ENCODE measurements at places on chromosomes 7 and 10.
A peak's percentile ranks its signal among the peaks of the same experiment; 100 is the strongest.

DNA sequence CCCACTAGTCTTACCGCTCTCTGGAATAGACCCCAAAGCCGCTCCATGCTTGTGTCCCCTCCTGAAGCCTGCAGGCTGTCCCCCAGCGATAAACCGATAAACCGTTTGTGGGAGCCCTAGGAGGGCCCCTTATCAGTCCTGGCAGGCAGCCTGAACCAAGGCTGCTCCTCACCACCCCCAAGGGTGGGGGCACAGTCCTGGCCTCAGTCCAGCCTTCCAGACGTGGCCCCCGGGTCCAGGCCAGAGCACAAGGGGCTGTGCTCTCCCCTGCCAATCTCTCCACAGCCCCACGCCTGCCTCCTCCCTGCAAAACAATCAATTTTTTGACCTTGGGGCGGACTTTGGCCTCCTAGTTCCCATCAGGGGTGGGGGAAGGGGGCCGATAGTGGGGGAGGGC, at the start of gene TFR2:
Gene TFR2, minus strand, starts transcription at position 90 of the 397 bp plus-strand sequence. Its CDS starts 43 bp downstream, at position 47.
- DNase-seq: no peak

DNA sequence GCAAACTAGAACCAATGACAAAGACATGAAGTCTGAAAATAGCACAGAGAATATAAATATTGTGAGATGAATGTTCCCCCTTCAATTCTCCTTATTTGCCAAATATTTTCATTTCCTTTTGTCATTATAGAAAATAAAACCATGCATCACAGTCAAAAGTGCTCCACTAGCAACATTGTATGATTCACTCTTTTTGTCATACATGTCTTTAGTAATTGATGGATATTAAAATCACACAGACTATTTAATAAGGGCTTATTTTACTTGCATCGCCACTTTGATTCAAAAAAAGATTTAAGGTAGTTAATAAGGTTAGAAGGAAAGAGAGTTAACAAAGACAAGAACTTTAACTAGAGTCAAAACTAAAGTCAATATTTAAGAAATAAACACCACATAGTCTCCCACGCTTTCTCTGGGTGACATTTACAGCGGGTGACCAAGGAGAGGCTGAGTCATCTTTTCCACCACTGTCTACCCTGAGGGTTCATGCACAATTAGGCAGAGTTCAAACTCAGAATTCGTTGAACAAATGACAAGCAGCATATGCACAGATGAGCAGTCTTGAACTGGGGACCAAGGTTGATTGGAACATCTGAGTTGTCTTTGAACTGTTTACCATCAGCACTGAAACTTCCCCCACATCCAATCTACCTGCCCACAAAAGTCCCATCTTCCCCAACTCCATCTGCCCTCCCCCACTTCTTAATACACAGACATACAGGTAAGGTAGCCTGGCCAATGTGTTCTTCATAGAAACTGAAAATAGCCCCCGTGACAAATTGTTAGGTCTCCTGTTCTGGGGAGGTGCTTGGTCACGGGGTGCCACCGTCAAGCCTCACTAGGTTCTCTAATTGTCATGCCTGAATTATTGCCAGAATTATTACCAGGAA, 42.5 kb downstream of the C7orf25 start:
- DNase-seq: peak; percentile 14

- DNase-seq: no peak
Measured at GRCh38 chr7:15219758-15220157, 317.2 kb upstream of the DGKB start.

- no peak for DNase-seq
Measured at GRCh38 chr10:100996678-100997359, 2.8 kb upstream of the LZTS2 start.

GRCh38 chr10:121113385-121113696, 262.2 kb downstream of the WDR11 start:
- DNase-seq: no peak

DNA sequence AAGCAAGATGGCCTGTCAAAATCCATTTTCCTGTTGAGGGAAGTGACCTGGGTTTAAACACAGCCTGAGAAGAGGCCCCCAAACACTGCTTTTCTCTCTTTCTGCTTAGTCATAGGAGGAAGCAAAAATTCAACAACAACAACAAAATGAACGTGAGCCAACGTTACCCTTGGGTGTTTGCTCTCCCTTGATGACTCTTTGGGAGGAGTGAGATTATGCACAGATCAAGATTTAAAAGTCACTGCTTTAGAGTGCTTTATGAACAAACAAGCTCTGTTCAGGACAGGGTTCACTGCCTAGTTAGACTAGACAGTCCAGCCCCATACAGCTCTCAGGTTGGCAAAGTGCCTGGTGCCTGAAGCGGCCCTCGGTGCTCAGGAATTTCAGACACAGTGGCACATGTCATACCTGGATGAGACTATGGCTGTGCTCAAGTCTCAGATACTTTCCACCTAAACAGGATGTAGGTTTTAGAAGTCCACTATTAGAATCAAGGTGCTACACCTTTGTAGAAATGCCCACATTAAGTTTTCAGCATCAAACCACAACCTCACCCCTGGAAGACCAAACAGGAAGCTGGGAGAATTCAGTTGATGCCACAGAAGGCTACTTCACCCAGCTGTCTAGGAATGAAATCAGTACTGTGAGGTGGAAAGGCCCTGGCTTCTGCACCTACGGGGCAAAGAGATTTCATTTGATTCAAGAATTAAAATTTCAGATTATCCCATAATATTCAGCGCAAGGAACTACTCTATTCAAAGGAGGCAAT, 38.7 kb downstream of the DENND11 start:
- DNase-seq: no peak

DNA sequence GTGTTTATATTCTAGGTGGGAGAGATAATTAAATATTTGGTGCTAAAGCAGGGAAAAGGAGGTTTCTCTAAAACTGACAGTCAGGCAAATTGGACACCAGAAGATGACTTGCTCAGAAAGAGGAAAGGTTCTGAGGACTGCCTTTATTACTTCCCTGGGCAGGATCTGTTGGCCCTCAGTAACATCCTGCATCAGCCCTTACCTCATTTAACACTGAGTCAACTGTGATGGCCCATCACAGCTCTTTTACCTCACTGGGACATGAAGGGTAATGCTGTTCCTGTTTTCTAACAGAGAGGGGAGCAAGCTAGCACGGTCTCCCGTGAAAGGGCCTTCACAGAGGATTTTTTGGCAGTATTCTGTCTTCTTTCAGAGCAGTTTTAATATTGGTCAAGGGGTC, 12.0 kb downstream of the PPP1R17 start:
- no peak for DNase-seq

- DNase-seq: peak; percentile 50
Measured at GRCh38 chr10:132516771-132517725, 20.5 kb upstream of the INPP5A start.

DNA sequence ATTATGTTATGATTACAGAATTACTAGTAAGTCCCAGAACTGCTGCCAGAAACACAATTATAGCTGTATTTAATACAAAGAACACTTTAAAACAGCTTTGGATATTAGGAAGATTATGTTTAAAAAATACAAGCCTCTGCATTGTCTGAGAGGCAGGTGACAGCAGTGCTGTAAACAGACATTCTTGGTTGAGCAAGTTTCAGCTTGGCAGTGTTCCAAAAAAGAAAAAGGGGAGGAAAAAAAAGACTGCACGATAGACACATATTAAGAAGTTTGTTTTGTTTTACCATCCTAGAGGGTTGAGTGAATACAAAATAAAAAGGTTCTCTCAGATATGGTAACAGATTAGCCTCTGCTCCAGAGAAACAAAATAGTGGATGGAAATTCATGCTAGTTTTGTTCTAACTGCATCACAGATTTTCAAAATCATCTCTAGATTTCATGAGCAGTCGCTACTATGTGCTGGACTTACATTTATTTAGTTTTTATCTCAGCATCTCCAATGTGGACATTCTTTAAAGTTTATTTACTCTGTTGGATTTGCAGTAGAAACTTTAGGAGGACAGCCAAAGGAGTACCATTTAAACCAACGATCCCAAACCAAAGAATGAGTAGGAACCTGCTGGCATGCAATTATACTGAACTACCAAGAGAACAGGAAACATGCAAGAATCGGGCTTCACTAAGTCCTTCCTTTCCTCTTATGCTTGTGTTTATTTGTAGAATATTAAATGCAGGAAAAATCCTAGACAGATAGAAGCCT, 9.0 kb downstream of the FAM204A start:
- no peak for DNase-seq

DNA sequence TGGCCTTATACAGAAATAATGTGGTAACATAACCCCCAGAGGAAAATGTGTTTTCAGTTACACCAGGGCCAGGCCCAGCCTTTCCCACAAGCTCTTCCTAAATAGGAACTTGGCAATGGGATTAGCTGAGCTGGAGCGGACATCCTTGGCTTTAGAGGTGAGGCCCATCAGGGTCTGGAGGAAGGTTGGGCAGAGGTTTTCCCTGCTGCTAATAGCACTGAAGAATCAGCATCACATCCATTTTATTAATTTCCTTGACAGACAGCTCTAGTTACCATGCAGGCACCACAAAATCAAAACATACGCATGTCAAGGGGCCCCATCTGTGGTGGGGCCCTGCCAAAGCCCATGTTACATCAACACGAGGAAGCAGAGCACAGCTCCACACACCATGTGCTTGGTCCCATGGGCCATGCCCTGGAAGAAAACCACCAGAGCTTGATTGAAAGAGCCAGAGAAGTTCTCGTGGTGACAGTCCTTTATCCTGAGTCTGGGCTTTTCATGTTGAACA, 566.6 kb downstream of the KCNMA1 start:
- no peak for DNase-seq

DNA sequence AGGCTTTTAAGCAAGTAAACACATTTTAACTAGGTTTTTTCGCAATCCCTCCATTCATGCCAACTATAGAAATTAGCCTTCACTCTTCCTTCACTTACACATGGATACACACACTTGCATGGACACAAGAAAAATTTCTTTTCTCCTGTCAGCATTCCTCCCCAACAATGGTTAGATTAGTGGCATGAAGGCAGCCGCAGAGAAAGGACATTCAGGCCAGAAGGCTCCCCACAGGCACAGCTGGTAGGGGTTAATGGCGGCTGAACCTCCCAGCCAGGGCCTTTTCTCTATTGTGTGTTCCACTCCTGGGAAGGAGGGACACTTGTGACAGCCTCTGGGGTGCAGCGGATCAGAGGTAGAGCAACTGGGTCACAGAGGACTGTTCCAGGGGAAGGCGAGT, 255.0 kb upstream of the SP8 start:
- no peak for DNase-seq

Measured in SHP77 (cell line).